ENCODE measurements at places on chromosomes 5 and 9. TPM values are rescaled to one million over a fixed set of nuclear protein-coding genes. Genes with fewer than 3 reads are reported as not detected.

Gene SHB
- total RNA-seq, result 18.4 TPM

- DNase-seq, result no peak
Observed at GRCh38 chr5:156815988-156816599, 34.0 kb upstream of the PPP1R2B start.

Gene SARDH
- total RNA-seq, result 17.3 TPM

Gene SAXO1
- total RNA-seq, result not detected

Gene KIF20A
- total RNA-seq, result 51.0 TPM

- DNase-seq, result no peak
Observed at GRCh38 chr9:75938946-75939345, 48.5 kb downstream of the PCSK5 start.

Gene HTR4
- not detected for total RNA-seq

Gene ECM2
- total RNA-seq, result not detected

Gene NPR3
- total RNA-seq, result not detected

Gene TLR4
- total RNA-seq, result not detected

Gene TAS2R1
- total RNA-seq, result not detected

Gene PCDHB3
- 2.4 TPM for total RNA-seq

DNA sequence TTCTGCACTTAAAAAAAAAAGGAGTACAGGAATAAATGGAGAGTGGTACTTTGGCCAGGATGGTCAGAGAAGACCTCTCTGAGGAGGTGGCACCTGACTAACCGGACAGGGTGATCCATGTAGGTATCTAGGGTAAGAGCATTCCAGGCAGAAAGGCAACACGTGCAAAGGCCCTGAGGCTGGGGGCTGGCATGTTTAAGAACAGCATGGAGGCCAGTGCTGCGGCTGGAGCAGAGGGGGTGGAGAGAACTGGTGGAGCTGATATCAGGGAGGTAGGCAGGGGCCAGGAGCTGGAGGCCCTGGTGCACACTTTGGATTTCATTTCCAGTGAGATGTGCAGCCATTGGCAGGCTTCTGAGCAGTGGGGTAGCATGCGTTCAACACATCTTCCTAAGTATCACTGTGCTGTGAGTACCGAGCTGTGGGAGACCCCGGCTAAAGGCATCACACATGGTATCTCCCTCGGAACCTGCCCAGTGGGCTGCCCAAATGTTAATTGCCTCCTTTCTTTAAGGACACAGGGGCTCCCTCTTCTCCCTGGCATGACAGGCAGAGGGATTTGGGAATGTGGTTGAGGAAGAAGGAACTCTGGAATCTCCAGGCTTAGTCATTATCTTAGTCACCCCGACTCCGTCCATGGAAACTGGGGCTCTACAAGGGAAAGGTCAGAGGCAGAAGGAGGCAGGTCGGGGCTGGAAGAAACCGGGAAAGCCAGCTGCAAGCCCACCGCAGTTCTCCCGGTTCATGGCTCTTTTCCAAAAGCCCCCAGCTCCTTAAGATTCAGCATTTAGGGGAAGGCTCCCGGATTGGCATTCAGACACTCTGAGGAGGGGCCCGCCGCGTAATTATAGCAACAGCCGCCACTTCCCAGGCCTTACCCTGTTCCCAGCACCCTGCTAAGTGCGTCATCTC, 18.6 kb downstream of the SLC6A7 start:
- DNase-seq, result no peak

Gene SPAAR
- total RNA-seq, result 2.6 TPM

DNA sequence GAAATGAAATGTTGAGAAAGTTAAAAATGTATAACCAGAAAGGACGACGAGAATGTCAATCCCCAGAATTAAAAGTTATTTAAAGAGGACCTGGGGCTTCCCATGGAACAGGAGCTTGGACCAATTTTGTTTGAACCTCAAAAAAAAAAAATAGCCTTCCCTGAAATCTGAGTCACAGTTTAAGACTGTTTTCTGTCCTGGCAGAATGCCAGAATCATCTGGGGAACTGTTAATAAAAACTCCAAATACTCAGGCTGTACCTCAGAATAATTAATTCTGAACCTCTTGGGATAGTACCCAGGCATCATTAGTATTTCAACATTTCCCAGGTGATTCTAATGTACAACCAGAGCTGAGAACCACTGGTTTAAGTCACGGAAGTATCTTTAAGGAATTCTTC, 102.2 kb upstream of the SLCO6A1 start:
- no peak for DNase-seq

- peak; percentile 34 for DNase-seq
Observed at GRCh38 chr5:55338810-55339243, 31.0 kb downstream of the MTREX start.

DNA sequence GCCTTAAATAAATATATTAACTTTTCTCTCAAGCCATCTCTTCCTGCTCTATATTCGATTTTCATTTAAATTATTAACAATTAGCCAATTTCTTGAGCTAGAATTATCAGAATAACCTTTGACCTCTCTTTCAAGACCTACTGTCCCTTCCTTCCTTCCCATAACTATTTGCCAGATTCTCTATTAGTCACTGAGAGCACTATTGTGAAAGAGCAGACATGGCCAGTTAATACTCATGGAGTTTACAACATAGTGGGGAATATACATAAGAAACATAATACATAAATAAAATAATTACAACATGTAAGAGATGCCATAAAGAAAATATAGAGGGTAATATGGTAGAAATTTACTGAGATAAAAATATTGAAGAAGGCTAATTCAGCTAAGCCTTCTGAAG, 72.1 kb upstream of the CHD1 start:
- DNase-seq, result no peak

Gene CDKN2B-AS1
- total RNA-seq, result not detected

GRCh38 chr9:113492343-113493202, 29.0 kb downstream of the RGS3 start:
- no peak for DNase-seq

DNA sequence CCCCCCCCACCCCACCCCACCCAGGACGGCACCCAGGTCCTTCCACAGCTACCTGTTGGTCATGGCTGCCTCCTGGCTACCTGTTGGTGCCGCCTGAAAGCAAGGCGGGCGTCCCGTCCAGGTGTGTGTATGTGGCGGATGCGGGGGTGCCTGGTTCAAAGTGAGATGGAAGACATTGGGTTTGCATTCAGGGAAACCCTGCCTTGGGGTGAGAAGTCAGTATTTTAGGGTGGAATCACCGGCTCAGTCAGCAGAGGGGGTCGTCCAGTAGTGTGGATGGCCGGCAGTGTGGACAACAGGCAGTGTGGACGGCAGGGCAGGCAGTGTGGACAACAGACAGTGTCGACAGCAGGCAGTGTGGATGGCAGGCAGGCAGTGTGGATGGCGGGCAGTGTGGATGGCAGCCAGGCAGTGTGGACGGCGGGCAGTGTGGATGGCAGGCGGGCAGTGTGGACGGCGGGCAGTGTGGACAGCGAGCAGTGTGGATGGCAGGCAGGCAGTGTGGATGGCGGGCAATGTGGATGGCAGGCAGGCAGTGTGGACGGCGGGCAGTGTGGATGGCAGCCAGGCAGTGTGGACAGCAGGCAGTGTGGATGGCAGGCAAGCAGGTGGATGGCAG, 28.0 kb downstream of the NKD2 start:
- DNase-seq, result no peak

GRCh38 chr5:125877248-125877647, 546.0 kb upstream of the GRAMD2B start:
- DNase-seq, result no peak

DNA sequence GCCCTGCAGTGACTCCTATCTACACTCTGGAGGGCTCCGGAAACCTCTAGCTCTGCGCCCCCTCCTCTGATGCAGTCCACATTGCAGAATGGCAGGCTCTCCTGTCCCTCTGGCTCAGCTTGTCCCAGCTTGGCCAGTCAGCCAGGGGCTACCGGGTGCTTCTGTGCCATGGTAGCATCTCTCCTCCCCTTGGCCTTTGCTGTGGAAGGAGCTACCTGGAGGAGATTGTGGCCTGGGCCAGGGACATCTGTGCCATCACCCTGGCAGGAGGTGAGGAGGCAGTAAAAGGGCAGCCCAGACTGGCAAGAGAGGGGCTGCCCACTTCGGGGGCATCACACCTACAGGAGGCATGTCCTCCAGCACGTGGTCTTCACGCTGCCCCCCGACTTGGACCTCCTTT, 38.1 kb upstream of the FCN1 start:
- DNase-seq, result no peak

DNA sequence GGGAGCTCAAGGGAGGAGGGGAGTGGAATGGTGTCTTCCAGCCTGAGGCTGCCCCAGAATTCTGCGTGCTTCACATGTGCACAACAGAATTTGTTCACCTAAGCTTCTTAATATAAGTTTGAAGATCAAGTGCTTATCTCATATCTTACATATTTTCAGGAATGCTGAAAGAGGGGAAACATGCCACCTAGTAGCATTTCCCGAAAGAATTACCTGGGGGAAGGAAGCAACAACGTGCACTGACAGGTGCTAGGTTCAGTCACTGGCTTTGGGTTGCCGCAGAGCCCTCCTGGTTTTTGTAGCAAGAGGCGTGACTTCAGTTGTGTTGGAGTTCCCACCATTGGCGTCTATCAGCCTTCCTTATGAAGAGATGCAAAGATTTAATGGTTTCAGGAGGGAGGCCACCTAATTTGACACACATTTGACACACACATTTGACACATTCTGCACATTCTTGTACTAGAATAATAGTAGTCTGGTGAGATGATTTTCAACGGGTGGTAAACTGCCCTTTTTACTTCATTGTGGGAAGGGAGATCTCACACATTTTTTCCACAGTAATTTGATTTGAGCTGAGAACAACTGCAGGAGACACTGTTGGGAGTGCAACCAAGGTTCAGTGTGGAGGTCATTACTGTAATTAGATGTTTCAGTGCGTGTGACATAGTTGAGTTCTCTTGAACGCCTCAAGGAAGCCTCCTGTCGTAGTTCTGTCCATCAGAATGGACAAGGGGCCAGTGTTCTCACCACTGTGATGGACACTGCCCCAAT, 481.3 kb downstream of the CCDC171 start:
- no peak for DNase-seq

Gene EMB
- 12.7 TPM for total RNA-seq

Gene C9orf50
- not detected for total RNA-seq

Gene SRD5A1
- total RNA-seq, result 40.9 TPM

Gene C6
- total RNA-seq, result not detected

DNA sequence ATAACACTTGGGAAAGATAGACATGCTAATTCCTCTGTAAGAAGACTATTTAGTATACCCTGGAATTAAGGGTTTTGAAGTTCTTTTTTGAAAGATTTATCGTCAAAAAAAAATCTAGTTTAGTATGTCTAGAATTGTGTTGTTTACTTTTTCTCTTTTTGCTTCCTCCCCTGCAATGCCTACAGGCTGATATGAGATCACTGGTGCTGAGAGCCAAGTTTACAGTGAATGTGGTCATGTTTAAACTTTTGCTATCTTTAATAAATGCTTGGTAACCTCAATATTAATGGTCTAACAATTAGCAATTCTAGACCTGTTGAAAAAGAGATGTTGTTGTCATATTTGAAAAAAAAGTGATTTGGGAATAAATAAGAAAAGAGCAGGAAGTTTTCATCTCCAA, 86.1 kb downstream of the CWC27 start:
- no peak for DNase-seq

DNA sequence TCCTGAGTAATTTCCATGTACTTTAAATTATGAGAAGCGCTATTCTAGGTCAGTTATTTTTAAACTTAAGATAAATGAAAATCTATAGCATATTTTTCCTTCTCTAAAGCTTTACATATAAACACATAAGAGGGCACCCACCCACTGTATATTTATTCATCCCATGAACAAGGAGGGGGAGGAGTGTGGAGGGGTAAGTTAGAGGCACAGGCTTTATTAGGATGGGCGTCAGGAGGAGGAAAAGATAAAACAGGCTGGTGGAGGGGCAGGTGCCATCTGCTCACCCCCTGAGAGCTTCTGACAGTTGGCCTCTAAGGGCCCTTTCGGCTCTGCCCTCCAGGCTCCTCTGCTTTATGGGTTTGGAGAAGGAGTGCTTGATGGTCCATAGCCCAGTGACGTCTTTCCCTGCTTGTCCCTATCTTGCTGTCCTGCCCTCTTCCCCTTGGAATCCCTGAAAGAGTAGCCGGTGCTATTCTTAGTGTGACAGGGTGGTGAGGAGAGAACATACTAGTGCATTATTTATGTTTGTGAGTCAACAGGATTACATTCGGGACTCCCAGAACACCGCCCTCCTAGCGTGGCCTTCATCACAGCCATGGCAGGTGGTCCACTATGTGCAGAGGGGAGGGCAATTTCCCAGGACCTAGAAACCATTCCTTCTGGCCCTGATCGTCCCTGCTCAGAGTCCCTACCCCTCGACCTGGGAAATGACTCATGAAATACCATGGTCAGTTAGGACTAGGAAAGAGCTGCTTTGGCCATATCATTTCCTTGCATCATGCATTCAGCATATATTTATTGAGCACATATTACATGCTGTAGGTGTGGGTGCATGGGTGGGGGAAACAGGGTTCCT, 7.9 kb upstream of the SYNPO start:
- DNase-seq, result no peak

Data from G401 (cell line).